Stimulated activated CD8-positive, alpha-beta memory T cell treated with anti-CD3 and anti-CD28 coated beads, Interleukin-7, amount 100 ng/mL, for 1 hour (primary cell): ENCODE measurements at places on chromosomes 11 and 22.

GRCh38 chr11:108853864-108854263 is 189.0 kb downstream of the DDX10 start:
- no peak for DNase-seq

DNA sequence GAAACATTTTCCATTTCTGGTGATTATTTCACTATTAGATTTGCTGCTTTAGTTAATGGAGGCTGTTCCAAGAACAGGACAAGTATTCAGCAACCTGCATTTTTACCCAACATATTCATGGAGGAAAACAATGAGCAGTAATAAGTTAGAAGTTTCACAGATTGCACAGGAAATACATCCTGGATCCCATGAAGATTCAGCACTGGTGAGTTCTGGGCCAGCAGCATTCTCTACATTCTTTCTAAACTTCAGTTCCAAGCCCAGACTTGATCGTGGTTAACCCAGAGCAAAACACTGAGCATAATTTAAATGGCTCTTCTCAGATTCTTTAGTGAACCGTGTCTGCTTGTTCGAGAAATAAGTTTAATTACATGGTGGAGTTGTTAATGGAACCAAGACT is 3.8 kb downstream of the FJX1 start:
- no peak for DNase-seq

DNA sequence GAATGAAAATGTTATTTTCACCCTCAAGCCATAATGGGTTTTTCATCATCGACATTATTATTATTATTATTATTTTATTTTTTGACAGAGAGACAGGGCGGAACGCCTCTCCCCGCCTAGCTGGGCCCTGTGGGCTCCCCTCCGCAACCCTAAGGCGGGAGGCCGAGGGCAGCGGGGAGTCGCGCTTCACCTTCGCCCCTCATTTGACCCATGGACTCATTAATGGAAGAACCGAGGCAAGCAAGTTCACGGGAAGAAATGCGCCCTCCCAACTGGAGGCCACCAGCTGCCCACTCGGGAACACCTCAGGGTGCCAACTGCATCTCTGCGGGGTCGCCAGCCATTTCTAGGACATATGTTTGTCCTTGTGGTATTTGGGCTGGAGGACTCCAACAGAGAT is 115.3 kb upstream of the KIRREL3 start:
- DNase-seq = no peak

DNA sequence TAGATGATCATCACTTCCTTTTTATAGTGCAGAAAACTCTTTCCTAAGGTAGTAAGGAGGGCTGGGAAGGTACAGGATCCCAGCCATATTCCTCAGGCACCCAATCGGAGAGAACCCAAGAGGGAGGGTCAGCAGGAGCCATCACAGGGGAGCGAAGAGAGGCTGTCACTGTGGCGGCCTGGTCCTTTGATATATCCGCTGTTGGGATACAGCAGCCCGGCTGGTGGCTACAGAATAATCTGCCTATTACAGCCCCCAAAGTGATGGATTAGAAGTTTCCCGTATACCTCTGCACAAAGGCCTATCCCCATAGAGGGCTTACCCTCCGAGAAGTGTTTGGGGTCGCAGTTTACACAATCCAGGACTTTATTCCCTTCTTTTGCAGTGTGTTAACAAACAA is 48.5 kb downstream of the OR4D9 start:
- no peak for DNase-seq

GRCh38 chr11:44765026-44765595 is 38.3 kb downstream of the TSPAN18 start:
- no peak for DNase-seq

- DNase-seq = no peak
Measured at GRCh38 chr11:72836111-72836510, 21.9 kb downstream of the ATG16L2 start.

DNA sequence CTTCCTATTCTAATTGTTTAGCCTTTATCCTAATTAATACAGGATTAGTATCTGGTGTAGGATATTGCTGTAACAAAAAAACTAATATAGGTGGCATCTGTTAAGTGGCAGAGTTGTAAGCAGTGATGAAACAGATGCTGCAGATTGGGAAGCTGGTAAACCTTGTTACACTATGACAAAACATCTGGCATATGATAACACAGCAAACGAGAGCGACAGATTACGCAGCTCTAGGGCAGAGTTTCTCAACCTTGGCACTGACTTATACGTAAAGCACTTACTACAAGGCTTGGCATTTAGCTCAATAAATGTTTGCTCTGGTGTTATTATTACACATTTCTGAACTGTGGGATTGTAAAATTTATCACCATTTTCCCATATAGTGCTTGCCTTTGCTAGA is 137.0 kb downstream of the ATG16L2 start:
- DNase-seq = no peak

DNA sequence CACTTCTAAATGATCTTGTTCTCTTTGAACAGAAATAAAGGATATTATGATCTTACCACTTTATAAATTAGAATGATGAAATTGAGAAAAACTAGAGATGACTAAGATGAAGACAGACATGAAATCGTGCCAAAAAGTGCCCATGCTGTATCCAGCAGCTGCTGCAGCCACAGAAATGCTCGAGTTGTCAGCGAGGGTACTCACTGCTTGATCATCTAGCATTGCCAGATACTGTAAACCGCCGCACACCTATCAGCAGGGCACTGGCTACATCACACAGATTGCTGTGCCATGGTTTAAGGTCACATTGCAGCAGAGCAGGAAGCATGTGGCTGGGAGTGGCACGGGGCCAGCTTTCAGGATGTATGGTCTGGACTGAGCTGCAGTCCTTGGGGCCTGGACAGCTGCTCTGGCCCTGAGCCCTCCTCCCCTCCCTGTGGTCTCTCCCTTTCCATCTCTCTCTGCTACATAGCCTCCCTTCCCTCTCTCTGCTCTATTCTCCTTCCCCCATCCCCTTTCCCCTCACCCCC is 51.0 kb upstream of the SEPTIN5 start:
- DNase-seq = no peak

GRCh38 chr11:66861774-66862558 is 5.1 kb downstream of the LRFN4 start:
- no peak for DNase-seq

DNA sequence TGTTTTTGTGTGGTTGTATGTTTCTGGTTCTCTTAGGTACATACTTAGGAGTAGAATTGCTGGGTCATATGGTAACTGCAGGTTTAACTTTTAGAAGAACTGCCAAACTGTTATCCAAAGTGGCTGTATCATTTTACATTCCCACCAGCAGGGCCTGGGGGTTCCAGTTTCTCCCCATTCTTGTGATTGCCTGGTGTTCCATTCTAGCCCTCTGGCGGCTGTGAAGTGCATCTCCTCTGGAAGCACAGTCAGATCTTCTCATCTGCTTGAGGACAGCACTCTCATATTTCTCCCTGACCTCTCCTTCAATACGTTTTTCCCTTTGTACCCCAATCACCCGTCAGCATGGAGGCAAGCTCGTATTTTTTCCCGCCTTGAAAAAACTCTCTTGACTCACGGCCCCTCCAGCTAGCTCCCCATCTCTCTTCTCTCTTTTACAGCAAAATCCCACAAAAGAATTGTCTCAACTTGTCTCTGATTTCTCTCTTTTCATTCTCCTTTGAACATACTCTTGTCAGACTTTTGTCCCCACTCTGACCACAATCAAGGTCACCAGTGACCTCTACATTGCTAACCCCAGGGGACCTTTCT is 56.8 kb upstream of the THY1 start:
- DNase-seq = no peak

DNA sequence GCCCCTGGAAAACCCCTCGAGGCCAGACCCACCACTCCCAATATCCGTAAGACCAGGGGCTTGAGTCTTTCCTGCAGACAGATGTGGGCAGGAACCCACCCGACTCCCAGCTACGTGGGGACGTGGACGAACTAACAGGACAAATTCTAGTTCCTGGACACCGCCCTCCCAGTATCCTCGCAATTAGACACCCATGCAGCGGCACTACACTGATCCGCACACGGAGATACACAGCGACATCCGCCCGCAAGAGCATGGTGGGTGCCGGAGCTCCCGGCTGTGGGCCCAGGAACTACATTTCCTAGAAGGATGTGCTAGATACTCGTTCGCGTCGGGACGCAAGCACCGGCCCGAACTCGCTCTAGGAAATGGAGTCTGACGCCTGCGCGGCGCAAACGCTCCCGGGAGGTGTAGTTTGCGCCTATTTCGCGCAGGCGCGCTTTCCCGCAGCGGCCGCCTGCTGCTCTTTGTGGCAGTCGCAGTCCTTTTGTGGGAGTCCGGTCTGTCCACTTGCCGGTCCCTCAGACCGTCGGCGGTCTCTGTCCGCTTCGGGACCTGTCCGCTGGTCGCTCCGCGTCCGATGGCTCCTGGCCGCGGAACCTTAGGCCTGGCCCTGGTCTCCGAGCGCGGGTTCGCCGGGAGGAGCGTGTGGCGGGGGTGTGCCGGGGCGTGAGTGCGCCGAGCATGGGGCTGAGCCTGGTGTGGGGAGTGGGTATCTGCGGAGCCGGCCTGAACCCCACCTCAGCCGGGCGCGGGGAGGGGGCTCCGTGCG is at the start of gene ZNF74:
TSS of gene ZNF74 (plus strand) at position 447 of the 772 bp plus-strand sequence. CDS start 478 bp downstream, outside the sequence.
- DNase-seq = peak; percentile 60

DNA sequence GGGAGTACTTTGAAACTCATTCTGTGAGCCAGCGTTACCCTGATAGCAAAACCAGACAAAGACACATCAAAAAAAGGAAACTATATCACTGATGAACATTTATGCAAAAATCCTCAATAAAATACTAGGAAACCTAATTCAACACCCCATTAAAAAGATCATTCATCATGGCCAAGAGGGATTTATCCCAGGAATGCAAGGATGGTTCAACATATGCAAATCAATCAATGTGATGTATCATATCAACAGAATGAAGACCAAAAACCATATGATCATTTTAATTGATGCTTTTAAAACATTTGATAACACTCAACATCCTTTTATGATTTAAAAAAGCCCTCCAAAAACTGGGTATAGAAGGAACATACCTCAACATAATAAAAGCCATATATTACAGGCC is 19.8 kb downstream of the RRP8 start:
- no peak for DNase-seq

DNA sequence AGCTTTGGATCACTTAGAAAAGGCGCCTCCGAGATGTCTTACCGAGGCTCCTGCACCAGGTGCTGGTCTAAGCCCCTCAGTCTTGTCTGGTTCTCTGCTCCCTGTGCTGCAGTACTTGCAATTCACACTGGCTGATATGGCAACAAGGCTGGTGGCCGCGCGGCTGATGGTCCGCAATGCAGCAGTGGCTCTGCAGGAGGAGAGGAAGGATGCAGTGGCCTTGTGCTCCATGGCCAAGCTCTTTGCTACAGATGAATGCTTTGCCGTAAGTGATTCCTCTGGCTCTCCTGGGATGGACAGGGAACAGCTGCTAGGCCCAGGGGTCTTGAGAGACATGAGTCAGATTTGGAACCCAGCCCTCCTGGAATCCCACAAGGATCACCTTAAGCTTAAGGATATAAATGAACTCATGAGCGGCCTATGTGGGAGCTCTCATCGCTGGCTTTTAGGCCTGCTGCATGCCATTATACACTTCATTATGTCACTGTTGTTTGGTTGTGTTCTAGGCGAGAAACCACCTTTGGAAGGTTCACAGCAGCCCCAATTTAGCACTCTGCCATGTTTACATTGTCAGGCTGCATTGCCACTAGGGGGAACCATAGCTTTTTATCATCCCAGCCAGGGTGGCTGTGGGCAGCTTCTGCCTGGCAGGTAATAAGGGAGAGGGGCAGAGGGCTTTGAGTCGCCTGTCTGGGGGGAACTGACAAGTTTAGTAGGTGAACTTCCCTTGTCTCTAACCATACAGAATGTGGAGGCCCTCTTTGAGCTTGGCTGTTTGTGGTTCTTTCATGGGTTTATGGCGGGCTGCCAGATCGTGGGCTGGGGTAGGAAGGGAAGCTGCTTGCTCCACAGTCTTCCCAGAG is 8.5 kb downstream of the ACAD8 start:
- DNase-seq = no peak

- no peak for DNase-seq
Measured at GRCh38 chr11:24747275-24748251, 250.7 kb downstream of the LUZP2 start.

DNA sequence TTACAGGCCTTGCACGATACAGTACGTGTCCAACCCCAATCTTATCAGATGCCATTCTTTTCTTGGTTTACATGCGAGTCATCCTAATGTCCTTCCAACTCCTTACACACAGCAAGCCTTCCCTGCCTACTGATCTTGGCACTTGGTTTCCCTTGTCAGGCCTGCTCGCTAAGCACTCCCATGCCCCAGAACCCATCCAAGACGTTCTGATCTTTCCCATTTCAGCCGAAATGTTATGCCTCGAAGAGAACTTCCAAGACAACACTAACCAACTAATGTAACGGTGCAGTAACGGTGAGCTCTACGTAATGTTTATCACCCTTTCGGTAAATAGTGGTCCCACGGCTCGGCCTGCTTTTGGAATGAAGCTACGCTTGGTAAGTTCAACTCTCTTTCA is 521 bp downstream of the PES1 start:
- no peak for DNase-seq
